ENCODE measurements at places on chromosomes 5 and 9. TPM values are rescaled to one million over a fixed set of nuclear protein-coding genes. Genes with fewer than 3 reads are reported as not detected.

Gene ALDH7A1
- total RNA-seq: 71.1 TPM

Gene NUTM2G
- total RNA-seq: not detected

Gene ADRA1B
- 0.13 TPM for total RNA-seq

Gene SV2C
- not detected for total RNA-seq

Gene KIF24
- 7.3 TPM for total RNA-seq

Gene ZDHHC11
- total RNA-seq: 0.80 TPM

Gene HDHD3
- total RNA-seq: 6.0 TPM

Gene GRK6
- total RNA-seq: 30.7 TPM

Gene PCDHA13
- total RNA-seq: not detected

Gene ANKRD31
- 0.07 TPM for total RNA-seq

Gene BRIX1
- 64.0 TPM for total RNA-seq

Gene WDR38
- not detected for total RNA-seq

Gene ANKRD34B
- not detected for total RNA-seq

Gene PIP5KL1
- total RNA-seq: 0.43 TPM

Gene ANGPTL2
- 22.1 TPM for total RNA-seq

Gene SLC25A48
- total RNA-seq: not detected

Gene PCDHGC4
- 1.3 TPM for total RNA-seq

Gene MXD3
- total RNA-seq: 22.3 TPM

Gene TSSK1B
- not detected for total RNA-seq

Gene ITGA1
- 3.5 TPM for total RNA-seq

Gene URM1
- total RNA-seq: 55.3 TPM

Gene ZNF454
- 1.3 TPM for total RNA-seq

Gene PCA3
- total RNA-seq: 2.2 TPM

Gene CCDC183
- 0.13 TPM for total RNA-seq

Gene PTPN3
- 0.50 TPM for total RNA-seq

Gene SCGB3A2
- not detected for total RNA-seq

Gene DND1
- total RNA-seq: 0.43 TPM

Gene ARHGEF37
- 8.0 TPM for total RNA-seq

Gene CCL27
- not detected for total RNA-seq

Gene SLC6A19
- total RNA-seq: not detected

Gene PCDHGA9
- total RNA-seq: 4.3 TPM

Gene S1PR3
- 22.7 TPM for total RNA-seq

Data from thoracic aorta endothelial cell (primary cell).